ENCODE measurements at places on chromosomes 7 and 10.

GRCh38 chr7:157708919-157709295, 372.1 kb downstream of the DNAJB6 start:
- no peak for DNase-seq

GRCh38 chr10:33880291-33880690, 545.8 kb upstream of the NRP1 start:
- DNase-seq, result no peak

DNA sequence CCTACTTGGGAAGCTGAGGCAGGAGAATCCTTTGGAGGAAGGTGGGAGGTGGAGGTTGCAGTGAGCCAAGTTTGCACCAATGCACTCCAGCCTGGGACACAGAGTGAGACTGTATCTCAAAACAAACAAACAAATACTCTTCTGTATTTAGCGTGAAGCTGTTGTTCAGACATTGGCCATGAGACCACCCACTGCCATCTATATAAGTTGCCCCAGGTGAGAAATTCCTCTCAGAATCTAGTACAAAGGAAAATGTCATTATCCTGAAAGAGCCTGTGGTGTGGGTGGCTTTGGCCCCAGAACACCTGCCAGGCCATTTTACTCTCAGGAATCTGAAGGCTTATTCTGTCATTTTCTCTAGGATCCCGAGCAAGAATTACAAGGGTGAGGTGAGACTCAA, 4.0 kb upstream of the FRMD4A start:
- no peak for DNase-seq

DNA sequence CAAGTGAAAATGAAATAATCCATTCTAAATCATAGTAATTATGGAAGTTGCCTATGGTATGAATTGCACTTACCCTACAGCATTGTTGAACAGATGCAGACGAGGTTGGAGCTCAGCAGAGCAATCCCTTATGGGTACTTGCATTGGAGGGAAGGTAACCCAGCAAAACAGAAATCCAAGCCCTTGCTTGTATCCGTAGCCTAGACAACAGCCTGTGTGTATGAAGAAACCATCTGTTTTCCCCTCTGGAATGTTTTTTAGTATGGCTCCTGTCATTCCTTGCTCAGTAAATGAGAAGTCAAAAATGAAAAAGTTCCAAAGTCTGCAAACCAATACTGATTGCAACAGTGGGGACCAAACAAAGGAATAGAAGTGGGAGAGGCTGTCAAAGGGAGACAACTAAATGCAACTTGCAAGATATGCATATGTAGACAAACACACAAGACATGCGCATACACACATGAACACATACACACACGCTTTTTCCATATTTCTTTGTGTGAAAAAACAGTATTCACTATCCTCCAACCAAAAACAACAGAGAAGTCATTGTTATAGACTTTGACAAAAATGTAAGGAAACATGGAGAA, 260.8 kb downstream of the DYNC1I1 start:
- no peak for DNase-seq

DNA sequence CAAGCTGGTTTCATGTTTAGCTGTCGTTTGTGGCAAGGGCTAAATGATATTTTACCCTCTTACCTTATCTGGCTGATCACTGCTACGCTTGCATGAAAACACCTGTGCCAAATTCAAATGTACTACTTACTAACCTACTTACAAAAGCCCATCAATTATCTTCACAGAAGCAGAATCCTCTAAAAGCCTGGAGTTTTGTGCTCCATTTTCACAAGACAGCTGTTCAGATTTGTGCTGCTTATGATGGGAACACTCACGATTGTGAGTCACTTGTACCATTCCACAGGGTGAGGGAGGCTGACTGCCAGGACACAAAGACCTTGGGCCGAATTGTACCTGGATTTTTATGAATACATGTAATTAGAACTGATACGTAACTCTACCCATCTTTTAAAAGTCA, 245.0 kb upstream of the NPY start:
- no peak for DNase-seq

DNA sequence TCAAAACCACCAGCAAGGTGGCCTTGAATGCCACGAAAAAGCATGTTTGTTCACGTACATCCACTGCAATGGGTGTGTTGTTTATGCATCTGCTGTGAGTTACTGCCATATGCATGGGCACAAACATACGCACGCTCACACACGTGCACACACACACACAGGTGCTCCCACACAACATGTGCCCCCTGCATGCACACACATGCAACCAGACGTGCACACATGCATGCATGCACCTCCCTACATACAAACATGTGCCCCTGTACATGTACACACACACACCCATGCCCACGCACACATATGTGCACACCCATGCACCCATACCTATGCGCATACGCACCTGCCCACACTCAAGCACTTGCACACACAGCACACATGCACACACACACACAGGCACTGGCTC, 10.1 kb upstream of the DMBT1 start:
- no peak for DNase-seq

- no peak for DNase-seq
Measured at GRCh38 chr7:77561352-77561751, 24.3 kb downstream of the PTPN12 start.

GRCh38 chr10:90612276-90612675, 245.6 kb downstream of the HTR7 start:
- DNase-seq, result no peak

GRCh38 chr10:22697800-22698199, 16.6 kb downstream of the PIP4K2A start:
- no peak for DNase-seq

Measured in activated T-cell treated with anti-CD3 and anti-CD28 coated beads, Interleukin-2, amount 50 U/mL, for 4 hours (primary cell).